GM23338 (cell line): ENCODE measurements at places on chromosomes 11 and 22.

DNA sequence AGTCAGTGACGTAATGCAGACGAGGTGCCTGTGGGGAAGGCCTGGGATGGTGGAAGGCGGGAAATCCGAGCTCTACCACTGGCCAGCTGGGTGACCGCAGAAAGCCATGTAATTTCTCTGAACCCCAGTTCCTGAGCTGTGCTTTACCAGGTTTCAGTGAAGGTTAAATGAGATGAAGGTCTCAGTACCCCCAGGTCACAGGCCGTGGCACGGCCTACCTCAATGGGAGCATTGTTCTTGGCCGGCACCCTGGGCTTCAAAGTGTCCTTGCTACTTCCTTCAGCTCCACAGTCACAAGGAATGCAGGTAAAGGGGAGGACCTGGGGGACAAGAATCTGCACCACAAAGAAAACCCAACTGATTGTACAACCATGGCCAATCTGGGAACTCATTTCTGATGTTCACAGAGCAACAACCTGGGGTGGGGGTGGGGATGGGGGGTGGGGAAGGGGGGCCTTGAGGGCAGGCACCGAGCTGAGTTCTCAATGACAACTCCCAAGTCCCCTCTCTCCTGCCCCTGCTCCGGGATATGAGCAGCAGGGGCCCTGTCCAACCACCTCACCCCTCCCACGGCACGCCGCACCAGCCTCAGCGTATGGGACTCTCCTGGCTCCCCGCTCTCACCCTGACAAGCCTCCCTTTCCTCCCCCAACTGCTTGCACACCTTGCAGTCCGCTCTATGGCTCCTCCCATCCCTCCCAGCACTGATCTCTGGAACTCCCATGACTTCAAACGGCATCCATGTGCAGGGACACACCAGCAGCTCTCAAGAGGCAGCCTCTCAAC lies 59.1 kb upstream of the ARFGAP3 start:
- peak; percentile 85 for DNase-seq

DNA sequence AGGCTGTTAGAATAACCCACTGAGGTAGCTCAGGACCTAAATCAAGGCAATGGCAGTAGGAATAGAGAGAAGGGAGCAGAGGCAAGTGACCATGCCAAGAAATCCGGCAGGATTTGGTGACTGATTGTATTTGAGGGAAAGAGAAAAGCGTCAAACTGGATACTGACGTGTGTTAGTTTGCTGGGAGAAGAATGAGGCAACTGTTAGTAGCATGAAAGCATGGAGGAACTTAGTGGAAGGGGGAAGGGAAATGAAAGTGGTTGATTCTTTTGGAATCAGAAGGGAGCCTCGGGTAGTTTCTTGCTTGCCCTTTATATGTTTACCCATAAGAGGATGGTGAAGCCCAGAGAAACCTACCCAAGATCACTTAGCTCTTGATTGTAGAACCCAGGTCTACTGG lies 8.3 kb downstream of the PPFIBP2 start:
- no peak for DNase-seq

DNA sequence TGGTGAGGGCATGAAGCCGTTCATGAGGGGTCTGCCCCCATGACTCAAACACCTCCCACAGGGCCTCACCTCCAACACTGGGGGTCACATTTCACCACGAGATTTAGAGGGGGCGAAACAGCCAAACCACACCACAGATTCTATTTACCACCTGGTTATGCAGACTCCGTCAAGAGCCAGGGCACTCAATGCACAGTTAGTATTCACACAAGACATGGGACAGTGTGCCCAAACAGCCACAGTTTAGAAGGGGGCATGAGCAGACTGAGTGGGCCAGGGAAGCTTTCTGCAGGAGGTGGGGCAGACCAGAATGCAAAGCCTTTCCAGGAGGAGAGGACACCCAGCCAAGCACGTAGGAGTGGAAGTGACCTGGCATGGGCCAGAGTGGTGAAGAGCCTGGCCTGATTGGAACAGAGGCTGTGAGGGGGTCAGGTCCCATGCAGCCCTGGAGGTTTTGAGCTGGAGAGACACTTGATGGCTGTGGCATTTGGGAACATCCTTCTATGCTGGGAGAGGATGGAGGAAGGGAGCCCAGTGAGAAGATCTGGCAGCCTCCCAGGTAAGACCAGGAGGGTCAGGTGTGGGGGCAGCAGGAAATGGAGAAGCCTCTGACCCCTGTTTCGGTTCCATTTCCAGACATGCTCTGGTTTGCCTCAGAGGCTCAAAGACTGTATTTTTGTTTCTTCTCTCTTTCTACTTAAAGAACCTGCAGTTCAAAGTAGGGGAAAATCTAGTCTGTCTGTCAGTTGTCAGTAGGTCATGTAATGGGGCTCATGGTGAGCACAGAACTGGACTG lies 199.1 kb upstream of the NCAM1 start:
- DNase-seq, result no peak

GRCh38 chr11:11757909-11758308 lies 83.9 kb upstream of the USP47 start:
- no peak for DNase-seq

GRCh38 chr22:24474221-24474620 lies 20.9 kb upstream of the UPB1 start:
- DNase-seq, result no peak
